ENCODE measurements at places on chromosomes 3 and 15.

GRCh38 chr3:29755416-29755815 is 474.5 kb downstream of the RBMS3 start:
- DNase-seq, result no peak

DNA sequence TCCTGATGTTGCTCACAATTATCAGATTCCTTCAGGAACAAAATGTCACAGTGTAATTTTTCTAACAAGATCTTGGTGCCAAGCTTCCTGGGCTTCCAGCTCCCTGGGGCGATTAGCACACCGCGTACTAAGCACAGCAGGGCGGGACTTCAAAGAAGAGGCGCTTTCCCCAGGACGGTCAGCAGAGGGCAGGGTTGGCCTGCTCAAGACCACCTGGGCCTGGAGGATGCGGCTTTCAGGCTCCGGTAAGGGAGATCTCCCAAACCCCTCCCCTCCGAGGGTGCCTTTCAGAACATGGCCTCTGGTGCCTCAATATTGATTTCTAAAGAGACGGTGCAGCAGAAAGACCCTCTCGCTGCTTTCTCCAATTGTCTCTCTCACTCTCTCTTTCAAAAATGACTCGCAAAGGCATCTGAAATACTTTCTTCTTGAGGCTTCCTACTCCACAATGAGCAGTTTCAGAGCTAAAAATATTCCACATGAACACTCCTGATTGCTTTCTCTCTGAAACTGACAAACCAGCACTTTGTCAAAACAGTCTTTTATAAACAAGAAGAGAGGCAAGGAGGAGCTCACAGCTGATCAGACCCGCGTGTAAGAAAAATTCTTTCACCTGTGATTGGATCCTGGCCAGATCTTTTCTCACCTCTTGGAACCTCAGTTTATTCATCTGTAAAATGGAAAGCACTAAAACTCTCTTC is 154.0 kb downstream of the ADAMTS9 start:
- no peak for DNase-seq

GRCh38 chr3:107133891-107134290 is 243.3 kb upstream of the CCDC54 start:
- no peak for DNase-seq

- DNase-seq, result no peak
Measured at GRCh38 chr3:28916713-28917499, 364.0 kb upstream of the RBMS3 start.

DNA sequence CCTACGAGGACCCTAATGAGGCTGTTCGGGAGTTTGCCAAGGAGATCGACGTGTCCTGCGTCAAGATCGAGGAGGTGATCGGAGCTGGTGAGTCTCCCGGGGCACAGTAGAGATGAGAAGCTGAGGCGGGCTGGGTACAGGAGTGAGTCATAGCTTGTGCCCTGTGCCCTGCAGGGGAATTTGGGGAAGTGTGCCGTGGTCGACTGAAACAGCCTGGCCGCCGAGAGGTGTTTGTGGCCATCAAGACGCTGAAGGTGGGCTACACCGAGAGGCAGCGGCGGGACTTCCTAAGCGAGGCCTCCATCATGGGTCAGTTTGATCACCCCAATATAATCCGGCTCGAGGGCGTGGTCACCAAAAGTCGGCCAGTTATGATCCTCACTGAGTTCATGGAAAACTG is 17.9 kb downstream of the EPHB3 start:
- DNase-seq, result no peak

DNA sequence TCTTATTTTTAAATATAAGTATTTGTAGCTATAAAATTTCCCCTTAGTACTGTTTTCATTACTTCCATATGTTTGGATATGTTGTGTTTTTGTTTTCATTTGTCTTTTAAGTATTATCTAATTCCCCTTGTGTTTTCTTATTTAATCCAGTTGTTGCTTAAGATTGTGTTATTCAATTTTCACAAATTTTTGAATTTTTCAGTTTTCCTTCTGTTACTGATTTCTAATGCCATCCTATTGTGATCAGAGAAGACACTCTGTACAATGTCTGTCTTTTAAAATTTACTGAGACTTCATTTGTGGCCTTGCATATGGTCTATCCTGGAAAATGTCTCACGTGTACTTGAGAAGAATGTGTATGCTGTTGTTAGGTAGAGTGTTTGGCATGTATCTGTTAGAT is 795.6 kb upstream of the CFAP20DC start:
- DNase-seq, result no peak

DNA sequence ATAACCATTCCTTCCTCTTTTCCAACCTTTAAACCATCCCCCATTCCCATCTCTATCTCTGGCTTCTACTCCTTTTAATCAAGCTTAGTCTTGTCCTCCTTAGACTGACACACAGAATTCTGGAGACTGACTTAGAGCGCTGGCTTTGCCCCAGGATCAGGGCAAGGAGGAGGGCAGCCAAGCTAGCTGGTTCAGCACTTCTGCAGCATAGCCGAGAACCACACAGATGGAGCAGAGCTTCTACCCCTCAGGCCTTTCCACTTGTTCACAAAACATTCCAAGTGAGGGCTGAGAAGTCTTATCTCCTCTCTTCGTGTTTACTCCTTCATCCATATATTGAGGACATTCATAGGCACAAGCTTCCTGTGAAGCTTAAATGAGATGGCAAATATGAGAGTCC is 246.5 kb upstream of the PEX5L start:
- no peak for DNase-seq

- DNase-seq, result no peak
Measured at GRCh38 chr15:36430726-36431265, 148.6 kb upstream of the CDIN1 start.

DNA sequence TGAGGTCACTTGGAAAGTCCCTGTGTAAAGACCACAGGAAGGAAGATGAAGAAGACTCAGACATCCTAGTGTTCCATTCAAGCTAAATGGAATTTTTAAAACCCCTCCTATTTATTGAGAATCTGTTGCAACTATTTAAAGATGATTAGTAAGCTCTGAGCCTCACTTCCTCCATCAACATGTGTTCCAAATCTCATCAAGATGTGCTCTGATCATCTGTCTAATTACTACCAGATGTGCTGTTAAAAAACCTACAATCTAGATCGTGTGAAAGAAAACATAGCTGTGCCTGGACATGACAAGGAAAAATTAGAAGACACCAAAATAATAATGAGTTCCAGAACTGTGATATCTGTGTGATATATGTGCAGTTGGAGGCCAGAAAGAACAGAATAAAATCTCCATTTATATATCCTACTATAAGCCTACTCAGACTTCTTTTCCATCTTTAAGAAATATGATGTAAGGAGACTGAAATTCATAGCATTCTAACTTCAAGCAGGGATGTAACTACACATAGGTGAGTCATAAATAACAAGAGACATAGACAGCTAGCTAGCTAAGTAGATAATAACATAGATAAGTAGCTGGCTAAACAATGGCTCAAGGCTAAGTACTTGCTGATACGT is 7.8 kb downstream of the XPC start:
- no peak for DNase-seq

- DNase-seq, result no peak
Measured at GRCh38 chr15:42918047-42918446, 2.5 kb downstream of the TTBK2 start.

DNA sequence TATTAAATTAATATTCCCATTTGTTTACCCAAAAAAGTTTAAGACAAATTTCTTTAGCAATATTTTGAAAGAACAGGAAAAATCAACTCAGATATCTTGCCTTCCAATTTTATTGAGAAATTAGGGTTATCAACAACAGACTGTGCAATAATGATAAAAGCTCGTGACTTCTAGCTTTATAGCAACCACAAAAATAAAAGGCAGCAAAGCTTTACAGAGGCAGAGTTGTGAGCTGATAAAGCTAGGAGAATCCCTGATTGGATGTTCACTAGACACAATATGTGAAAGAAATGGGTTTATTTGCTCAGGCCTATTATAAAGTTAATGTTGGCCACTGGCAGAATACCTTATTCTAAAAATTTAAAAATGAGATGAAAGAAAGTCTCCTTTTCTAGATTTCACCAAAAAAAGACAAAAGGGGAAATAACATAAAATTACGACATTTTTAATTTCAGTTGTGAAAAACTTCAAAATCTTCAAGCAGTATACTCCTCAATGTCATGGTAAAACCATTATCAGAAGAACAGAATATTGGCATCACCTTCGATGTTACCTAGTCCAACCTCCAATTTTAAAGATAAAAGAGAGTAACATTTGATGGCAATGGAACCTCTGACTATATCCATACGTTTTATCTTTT is 2.8 kb downstream of the VPS13C start:
- DNase-seq, result no peak

DNA sequence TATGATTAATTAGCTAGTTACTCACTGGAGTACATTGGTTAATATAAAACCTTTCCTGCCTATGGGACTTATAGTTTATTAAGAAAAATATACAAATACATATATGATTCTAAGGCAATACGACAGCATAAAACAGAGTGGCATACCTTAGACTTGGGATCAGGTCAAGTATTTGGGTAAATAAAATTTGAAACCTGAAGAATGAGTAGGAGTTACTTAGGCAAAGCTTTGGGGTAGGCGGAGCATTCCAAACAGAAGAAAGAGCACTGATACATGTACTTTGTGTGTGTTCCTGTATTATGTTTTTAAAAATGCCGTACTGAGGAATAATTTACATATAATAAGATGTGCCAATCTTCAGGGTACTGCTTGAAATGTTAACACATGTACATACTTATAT is 15.1 kb downstream of the ZPLD1 start:
- no peak for DNase-seq

DNA sequence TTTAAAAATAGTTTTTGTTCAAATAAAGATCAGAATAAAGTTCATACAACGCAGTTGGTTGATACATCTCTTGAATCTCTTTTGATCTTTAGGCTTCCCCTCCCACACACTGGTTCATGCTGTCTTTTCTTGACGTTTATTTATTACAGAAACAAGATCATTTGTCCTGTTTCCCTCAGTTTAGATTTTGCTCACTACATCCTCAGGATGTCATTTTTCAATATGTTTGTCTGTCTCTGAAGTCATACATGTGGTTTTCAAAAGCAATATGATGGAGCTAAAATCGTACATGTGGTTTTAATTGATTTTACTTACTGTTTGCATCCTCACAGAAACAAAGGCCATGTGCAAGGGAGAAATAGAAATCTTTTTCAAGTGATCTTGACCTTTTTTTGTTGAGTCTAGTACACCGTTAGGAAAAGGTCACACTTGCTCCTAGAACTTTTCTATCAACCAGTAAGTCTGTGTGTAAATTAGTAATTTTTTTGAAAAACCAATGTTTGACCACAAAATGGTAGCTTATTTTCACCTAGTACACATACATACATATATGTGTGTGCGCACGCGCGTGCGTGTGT is 63.7 kb upstream of the SENP5 start:
- no peak for DNase-seq

GRCh38 chr3:38137615-38138348 is 679 bp upstream of the MYD88 start:
- peak; percentile 49 for DNase-seq

- no peak for DNase-seq
Measured at GRCh38 chr3:186775999-186776398, 7.4 kb upstream of the EIF4A2 start.

GRCh38 chr3:52310861-52311575 is 5.1 kb upstream of the DNAH1 start:
- DNase-seq, result no peak

DNA sequence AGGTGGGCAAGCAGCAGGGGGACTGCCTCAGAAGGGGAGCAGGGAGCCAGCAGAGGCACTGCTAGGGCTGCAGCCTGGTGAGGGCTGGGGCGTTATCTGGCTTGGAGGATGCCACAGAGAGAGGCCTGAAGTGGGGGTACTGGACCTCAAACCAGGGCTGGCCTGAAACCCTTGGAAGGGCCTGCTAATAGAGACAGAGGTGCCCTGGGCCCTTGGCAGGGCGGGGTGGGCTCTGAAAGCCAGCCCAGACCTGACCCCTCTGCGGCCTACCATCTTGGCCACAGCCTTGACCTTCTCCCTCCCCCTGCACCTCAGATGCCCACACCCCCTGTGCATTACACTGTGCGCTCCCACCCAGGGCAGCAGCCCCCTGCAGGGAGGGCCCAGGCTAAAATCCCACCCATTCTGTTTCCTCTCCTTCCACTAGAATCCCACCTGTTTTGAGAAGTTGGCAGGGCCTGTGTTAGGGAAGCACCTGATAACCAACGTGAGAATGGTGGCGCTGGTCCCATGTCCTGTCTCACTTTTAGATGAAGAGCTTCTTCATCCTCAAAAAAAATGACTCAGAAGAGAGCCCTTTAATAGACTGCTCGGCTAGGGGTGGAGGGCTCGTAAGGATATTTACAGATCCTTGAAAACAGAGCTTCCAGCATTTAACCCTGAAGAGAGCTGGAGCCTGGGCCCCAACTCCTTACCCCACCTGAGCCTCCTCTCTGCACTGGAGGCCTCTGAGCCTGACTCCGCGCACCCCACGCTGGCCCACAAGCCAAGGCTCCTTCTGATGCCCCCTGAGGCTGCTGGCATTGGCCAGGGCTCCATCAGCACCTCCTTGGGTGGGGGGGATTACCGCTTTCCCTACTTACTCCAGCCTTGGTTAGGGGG is 29.8 kb downstream of the LOXL1 start:
- DNase-seq, result no peak

GRCh38 chr3:135325096-135325495 is 530.0 kb downstream of the EPHB1 start:
- no peak for DNase-seq

GRCh38 chr3:133328373-133328772 is 71.5 kb upstream of the BFSP2 start:
- DNase-seq, result no peak

DNA sequence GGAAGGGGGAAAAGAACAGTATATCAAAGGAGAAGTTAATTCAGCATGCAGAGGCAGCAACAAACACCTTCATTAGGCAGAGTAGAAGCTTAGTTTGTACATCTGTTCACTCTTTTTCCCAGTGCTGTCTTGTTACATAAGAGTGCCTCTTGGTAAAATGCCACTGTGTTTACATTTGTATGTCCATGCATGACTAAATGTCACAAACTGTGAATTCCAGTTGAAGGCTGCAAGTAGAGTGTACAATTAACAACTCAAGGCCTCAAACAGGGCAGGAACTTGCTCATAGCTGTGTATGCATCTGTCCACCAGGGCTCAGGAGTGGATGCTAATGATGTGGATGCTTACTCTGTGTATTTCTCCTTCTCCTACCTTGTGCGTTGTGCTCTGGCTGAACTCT is 214.2 kb upstream of the TPM1 start:
- no peak for DNase-seq

DNA sequence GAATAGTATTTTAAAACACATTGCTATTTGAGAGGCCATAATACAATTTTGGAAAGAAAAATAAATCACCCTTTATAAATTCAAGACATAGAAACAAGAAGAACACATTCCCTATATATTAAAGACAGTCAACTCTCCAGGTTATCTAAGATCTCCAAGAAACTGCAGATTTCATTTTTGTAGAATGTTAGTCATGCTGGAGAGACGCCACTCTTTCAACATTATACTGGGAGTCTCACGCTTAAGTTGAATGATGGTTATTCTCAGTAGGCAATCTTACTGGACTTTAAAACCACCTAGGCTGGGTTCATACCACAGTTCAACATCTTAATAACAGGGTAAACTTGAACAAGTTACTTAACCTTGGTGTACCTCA is 3.6 kb upstream of the CHRM5 start:
- no peak for DNase-seq
